ENCODE measurements at places on chromosomes 2 and 18. TPM values are rescaled to one million over a fixed set of nuclear protein-coding genes. Genes with fewer than 3 reads are reported as not detected.

GRCh38 chr2:145750144-145750543 is 1230.2 kb upstream of the ZEB2 start:
- H3K36me3 ChIP-seq, result no peaks in the 10 kb centered on the region
- H3K4me1 ChIP-seq, result peaks cover 2% of the 10 kb centered on the region
- no peak overlapping the region for H3K4me3 ChIP-seq
- no peaks in the 10 kb centered on the region for H3K27me3 ChIP-seq
- no peak overlapping the region for H3K27ac ChIP-seq
- DNase-seq, result no peak

DNA sequence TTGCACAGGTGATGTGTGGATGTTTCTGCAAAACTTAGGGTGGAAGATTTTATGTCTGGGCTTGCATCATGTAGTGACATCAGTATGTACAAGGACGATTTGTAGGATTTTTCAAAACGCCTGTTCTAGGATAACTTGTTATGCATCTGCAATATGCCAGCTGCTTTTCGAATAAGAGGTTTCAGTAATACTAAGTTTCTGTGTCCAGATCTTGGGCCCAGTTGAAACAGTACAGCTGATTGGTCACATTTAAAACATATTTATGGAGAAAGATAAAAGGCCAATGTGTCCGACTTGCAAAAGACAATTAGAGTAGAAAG is 1.2 kb downstream of the PTPN4 start:
- H3K36me3 ChIP-seq, result peaks cover 18% of the 10 kb centered on the region
- H3K4me1 ChIP-seq, result peaks cover 47% of the 10 kb centered on the region
- H3K27me3 ChIP-seq, result no peaks in the 10 kb centered on the region

- no peak for DNase-seq
- peaks cover 26% of the 10 kb centered on the region for H3K4me1 ChIP-seq
- H3K36me3 ChIP-seq, result no peaks in the 10 kb centered on the region
- H3K27me3 ChIP-seq, result peaks cover 44% of the 10 kb centered on the region
Measured at GRCh38 chr2:216688731-216689340, 6.5 kb downstream of the IGFBP5 start.

- H3K27ac ChIP-seq, result no peak overlapping the region
- no peaks in the 10 kb centered on the region for H3K27me3 ChIP-seq
- no peaks in the 10 kb centered on the region for H3K36me3 ChIP-seq
- DNase-seq, result no peak
- no peaks in the 10 kb centered on the region for H3K4me1 ChIP-seq
- H3K4me3 ChIP-seq, result no peak overlapping the region
Measured at GRCh38 chr2:133378928-133379549, 189.2 kb downstream of the NCKAP5 start.

Gene POTEC
- not detected for total RNA-seq
